ENCODE measurements at places on chromosomes 11 and 22.

- DNase-seq = no peak
These were observed 4.6 kb upstream of the MIF start for GRCh38 chr22:23889620-23890019.

DNA sequence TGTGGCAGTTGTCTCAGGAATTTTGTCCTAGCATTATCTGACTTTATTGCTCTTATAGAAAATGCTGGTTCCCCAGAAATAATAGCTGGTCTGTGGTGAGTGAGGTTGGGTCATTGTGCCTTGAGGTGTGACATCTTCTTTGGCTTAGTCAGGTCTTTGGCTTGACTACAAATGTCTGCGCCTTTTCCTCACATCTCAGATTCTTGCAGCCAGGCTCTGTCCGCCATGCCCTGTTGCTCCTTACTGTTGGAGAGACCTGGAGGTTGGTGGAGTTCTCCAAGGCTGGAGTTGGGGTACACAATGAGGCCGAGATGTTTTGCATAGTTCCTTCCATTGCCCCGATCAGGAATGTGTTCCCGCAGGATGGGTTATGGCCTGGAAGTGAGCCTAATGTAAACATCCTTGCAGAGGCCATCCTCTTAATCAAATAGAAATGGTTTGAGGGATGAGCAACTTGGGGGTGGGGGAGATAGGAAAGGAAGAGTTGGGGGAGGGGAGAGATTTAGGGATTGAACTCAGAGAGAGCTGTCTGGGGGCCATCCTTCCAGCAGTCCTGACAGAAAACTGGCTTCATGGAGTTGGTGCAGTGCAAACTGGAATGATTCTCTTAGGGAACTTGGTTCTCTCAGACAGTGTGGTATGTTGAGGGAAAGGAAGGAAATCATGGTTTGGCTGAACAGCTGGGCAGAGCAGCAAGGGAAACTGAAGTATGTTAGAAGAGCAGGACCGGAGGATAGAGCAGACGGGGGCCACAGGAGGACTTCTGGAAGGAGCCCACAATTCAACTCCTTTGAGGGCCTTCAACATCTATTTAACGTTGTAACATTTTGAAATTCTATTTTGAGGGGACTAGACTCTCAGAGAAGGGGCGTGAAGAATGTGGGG lies 49.9 kb downstream of the ZBTB16 start:
- DNase-seq = no peak

DNA sequence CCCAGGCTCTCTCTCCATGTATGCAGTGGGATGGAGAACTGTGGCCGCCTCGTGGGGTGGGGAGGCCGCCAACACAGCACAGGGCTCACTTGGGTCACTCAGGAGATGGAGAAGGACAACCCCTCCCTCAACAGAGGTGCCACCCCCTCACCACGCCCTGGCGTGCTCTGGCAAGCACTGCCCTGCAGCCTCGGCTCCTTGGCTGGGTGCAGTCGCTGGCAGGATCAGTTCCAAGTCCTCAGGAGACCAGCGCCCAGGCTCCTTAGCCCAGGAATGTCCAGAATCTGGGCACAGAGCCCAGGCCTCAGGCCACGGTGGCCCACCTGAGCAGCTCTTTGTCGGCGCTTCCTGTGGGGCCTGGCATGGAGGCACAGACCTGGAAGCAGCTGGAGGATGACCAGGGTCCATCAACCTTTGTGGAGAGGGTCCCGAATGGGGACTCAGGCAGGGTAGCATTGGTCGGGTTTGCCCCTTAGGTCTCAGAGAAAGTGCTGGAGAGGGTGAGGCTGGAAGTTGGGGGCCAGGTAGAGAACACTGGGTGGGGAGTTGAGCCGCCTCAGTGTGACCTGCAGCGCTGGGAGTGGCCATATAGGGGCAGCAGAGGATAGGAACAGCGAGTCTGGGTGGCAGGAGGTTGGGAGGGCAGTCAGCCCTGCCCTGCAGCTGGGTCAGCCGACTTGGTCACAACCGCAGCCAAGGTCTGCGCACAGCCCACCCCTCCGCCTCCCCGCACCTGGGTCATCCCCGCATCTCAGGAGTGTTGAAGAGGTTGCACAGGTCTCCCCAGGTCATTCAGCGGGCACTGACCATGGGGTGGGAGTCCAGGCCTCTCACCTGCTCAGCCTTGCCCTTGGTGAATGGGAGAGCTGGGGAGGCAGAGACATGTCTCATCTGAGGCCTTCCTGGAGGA lies 8.2 kb downstream of the SUSD2 start:
- no peak for DNase-seq

GRCh38 chr11:50188040-50188439 lies 155.4 kb downstream of the OR4C45 start:
- DNase-seq = no peak
